ENCODE measurements at places on chromosomes 16 and 17.
A peak's percentile ranks its signal among the peaks of the same experiment; 100 is the strongest.

DNA sequence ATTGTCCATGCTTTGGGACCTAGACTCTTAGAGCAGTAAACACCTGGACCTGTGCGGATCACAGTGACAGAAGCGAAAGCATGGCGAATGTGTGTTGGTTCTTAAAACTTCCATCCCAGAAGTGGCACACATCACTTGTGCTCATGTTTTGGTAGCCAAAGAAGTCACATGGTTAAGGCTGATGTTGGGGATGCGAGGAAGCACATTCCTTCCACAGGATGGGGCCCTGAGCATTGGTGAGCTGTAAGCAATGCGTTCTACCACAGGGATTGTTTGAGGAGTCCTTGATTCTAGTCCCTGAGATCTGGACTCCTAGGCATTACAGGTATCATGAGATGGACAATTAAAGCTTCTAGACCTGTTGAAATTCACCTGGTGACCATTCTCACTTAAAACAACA, 375.9 kb downstream of the UTP18 start:
- no peak for DNase-seq

- DNase-seq, result no peak
Measured at GRCh38 chr16:76724181-76724580, 447.0 kb downstream of the CNTNAP4 start.

- DNase-seq, result no peak
Measured at GRCh38 chr17:72604518-72604917, 483.7 kb downstream of the SOX9 start.

DNA sequence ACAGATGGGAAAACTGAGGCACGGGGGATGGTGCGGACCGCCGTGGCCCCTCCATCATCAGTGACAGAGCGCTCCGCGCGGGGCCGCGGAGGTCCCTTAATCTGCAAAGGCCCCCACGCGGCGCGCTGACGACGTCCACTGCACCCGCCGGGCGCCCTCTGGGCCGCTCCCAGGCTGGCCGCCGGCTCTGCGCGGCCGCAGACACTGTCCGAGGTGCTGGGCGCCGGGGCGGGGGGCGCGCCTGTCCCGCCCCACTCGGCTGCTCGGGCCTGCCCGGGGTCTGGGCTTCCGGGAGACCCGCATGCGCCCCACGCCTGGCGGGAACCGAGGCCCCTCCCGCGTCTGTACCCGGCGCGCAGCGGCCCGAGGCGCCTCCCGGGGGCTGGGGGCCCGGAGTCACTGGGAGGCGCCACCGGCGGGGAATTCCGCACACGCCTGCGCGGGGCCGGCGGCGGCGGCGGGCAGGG, 550 bp upstream of the RNF213 start:
- peak; percentile 78 for DNase-seq

- DNase-seq, result no peak
Measured at GRCh38 chr17:71919186-71919585, 201.6 kb upstream of the SOX9 start.
